ENCODE measurements at places on chromosomes 2 and 18.
A peak's percentile ranks its signal among the peaks of the same experiment; 100 is the strongest.

GRCh38 chr2:14635391-14635871 is 2.9 kb downstream of the LRATD1 start:
- DNase-seq = no peak

GRCh38 chr18:3450799-3451182 is 819 bp downstream of the TGIF1 start:
- DNase-seq = no peak

GRCh38 chr2:162072976-162073887 is 783 bp downstream of the DPP4 start:
- no peak for DNase-seq

- DNase-seq = no peak
These were observed 63.1 kb downstream of the TNS1 start for GRCh38 chr2:217939629-217940245.

GRCh38 chr2:134777593-134777992 is 58.8 kb upstream of the TMEM163 start:
- DNase-seq = no peak

- DNase-seq = no peak
These were observed 1593.5 kb upstream of the ACVR2A start for GRCh38 chr2:146251328-146251727.

- no peak for DNase-seq
These were observed 864 bp upstream of the MYL12A start for GRCh38 chr18:3246635-3247239.

GRCh38 chr2:95551055-95551568 is 40.7 kb upstream of the TRIM43 start:
- no peak for DNase-seq

DNA sequence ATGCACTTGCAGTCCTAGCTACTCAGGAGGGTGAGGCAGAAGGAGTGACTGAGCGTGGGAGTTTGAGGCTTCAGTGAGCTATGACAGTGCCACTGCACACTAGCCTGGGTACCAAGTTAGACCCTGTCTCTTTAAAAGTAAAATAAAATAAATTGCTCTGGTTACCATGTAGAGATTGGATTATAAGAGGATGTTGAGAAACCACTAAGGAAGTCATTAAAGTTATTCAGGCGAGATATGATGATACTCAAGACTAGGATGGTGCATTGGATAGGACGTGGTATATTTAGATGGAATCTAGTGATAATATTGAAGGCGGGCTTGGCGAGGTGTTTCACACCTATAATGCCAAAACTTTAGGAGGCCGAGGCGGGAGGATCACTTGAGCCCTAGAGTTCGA is 50.6 kb downstream of the BMPR2 start:
- no peak for DNase-seq

- no peak for DNase-seq
These were observed 14.5 kb upstream of the DSC3 start for GRCh38 chr18:31057051-31057450.

DNA sequence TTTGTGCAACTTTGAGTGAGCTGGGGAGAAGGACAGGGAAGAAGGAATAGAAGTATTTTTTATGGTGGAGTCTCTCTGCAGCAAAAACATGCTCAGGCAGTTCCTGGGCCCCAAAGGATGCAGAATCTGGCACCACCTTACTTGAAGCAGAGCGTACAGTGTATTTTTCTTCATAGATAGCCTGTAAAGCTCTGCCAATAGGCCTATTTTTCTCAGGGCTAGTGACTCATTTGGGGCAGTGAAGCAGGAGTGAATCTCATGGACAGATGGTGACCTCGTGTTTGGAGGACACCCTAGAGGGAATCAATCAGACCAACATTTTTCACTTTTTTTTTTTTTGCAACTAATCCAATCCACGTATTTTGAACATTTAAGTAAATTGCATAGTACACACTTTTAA is 268.1 kb upstream of the CXCR4 start:
- no peak for DNase-seq

DNA sequence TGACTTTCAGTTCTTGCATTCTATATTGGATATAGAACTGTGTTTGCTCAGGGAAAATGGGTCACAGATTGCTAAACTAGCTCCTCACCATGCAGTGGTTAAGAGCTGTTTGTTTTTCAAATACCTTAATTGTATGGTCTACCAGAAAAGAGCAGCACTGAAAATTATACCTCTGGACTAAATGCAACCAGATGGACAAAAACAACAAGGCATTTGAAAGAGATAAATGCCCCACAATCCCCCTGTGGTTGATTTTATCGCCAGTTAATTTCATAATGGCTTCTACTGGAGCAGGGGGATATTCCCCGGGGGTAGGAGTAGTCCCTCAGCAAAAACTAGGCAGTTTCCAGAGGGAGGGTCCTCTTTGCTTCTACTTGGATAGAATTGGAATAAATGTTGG is 267.9 kb upstream of the TNP1 start:
- no peak for DNase-seq

GRCh38 chr18:50428531-50429206 is 53.8 kb downstream of the SKA1 start:
- no peak for DNase-seq

GRCh38 chr2:217935901-217936684 is 66.7 kb downstream of the TNS1 start:
- no peak for DNase-seq

GRCh38 chr18:3914833-3915610 is 465.1 kb downstream of the TGIF1 start:
- DNase-seq = no peak

DNA sequence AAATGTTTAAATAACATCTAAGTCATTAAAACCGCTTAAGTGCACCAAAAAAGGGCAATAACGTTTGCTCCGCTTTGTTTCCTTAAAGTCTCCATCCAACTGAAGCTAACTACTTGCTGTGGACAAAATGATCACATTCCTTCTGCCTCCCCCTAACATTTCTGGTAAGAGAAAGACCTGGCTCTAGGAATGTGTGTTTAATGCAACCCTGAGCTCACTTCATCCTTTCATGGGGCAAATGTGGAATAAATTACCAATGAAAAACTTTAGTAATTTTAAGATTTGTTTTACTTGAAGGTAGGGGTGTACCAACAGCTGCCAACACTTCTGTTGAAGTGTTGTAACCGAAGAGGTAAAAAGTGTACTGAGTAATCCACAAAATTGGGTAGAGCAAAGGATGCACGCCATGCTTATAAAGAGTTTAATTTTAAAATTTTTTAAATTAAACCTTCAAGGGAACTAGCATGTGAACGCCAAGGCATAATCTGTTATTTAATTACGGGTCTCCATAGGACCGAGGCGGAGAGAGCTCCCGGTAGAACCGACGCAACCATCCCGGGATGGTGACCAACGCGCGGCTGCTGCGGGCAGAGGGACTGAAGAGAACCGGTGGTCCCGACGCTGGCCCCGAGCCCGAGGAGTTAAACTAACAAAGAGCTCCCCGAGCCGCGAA is 1.1 kb downstream of the HNRNPLL start:
- DNase-seq = no peak

- no peak for DNase-seq
These were observed 11.9 kb upstream of the PID1 start for GRCh38 chr2:229282758-229283546.

- DNase-seq = no peak
These were observed 83.8 kb upstream of the REG3G start for GRCh38 chr2:78941751-78942150.

DNA sequence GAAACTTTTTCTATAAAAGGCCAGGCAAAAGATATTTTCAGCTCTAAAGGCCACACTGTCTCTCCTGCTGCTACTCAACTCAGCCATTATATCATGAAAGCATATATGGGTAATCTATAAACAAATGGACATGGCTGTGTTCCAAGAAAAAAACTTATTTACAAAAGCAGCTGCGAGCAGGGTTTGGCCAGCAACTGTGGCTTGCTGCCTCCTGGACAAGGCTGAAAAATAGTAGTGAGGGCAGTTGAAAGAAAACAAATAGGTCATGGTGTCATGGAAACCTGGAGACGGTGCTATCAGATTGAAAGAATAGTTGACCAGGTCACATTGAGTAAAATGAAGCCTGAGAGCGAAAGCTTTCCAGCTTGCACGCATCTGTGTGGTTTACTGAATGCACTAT is 89.2 kb upstream of the LRATD1 start:
- no peak for DNase-seq

- DNase-seq = no peak
These were observed 149.7 kb downstream of the UPP2 start for GRCh38 chr2:158251356-158251755.

DNA sequence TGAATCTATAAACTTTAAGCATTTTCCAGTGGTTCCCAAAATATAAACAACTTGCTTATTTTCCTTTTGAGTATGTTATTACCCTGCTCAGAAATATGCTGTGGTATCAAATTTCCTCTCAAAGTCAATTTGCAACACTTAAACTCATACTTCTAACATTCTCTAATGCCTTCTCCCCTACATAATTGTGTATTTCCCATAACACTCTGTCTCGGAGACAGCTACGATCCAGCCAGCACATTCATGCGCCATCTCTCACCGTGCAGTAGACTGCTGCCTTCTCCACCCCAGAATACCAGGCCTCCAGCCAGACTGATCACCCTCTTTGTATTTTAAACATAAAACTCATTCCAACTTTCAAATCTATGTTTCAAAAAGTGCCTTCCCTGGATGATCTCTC is 41.8 kb downstream of the TIMM21 start:
- no peak for DNase-seq

GRCh38 chr2:152483276-152484063 is 148.5 kb downstream of the FMNL2 start:
- no peak for DNase-seq

- DNase-seq = no peak
These were observed 491.4 kb upstream of the CRIM1 start for GRCh38 chr2:35864141-35864540.

DNA sequence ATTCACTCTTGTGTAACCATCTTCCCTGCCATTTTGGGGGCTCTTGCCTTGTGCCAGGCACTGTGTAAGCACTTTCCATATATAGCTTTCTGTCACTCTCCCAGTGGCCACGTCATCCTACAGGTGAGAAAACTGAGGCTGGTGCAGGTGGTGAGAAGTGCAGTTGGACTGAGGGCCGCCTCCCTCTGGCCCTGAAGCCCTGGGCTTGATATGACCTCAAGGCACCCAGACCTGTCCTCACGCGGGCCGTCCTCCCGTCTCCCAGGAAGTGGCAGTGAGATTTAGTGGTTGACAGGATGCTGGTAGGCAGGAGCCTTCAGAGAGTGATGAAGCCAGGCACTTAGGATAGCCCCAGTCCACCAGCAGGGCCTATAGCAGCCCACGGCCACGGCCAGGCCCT is 30.5 kb downstream of the MAL start:
- no peak for DNase-seq

GRCh38 chr2:37300146-37300545 is 24.5 kb downstream of the PRKD3 start:
- no peak for DNase-seq

DNA sequence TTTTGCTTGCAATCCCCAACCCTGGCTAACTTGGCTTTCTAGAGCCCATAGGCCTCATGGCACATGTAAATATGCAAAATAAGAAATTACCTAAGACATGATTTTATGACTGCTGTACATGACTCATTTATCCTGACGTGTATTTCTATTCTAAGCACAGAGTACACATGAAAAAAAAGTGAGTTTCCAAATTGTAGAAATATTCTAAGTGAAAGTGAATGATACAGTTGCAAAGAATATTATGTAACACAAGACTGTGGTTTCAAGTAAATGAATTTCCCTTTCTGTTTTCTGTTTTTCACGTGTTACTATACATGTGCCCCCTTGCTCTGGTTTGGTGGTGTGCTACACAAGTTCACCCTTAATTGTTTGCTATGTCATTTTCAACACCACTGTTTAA is 162.4 kb downstream of the LRP1B start:
- DNase-seq = no peak

- no peak for DNase-seq
These were observed 370.9 kb upstream of the ZEB2 start for GRCh38 chr2:144890828-144891227.

GRCh38 chr2:205408696-205409095 is 273.6 kb upstream of the NRP2 start:
- no peak for DNase-seq

DNA sequence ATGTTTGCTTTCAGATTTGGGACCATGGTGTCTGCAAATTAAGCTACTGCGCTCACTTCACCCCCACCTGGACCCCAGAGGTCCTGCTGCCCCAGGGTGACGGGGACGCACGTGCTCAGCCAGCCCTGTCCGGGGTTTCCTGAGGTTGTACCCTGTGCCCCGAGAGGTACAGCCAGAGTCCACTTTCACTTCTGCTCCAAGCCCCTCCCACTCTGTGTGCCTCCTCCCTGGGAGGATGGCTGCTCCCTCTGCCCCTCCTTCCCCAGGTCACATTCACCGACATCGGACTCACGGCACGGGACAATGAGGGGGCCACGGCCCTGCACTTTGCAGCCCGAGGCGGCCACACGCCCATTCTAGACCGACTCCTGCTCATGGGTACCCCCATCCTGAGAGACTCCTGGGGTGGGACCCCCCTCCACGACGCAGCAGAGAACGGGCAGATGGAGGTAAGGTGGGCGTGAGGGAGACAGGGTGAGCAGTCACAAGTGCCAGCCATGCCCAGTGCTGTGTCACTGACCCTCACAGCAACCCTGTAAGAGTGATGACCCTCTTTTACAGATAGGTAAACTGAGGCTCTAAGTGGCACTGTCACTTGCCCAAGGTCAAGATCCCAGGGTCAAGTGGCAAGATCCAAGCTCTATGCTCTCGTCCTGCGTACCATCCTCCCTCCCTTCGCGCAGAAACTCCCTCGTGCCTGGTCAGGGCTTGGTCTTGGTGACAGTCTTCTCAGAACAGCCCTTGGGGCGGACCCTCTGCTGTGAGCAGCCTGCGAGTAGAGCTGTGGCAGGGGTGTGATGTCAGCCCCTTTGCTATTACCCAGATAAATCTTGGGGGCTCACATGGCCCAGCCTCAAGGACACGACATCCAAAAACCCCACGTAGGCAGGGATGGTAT is 7.6 kb downstream of the ESPNL start:
- DNase-seq = peak; percentile 81

- no peak for DNase-seq
These were observed 11.6 kb upstream of the ZNF512 start for GRCh38 chr2:27571197-27571596.

- DNase-seq = no peak
These were observed 91.5 kb upstream of the NRP2 start for GRCh38 chr2:205590759-205591158.

GRCh38 chr2:186879312-186879711 is 30.3 kb upstream of the ZSWIM2 start:
- no peak for DNase-seq

- no peak for DNase-seq
These were observed 71.1 kb upstream of the DSC1 start for GRCh38 chr18:31233621-31234275.

DNA sequence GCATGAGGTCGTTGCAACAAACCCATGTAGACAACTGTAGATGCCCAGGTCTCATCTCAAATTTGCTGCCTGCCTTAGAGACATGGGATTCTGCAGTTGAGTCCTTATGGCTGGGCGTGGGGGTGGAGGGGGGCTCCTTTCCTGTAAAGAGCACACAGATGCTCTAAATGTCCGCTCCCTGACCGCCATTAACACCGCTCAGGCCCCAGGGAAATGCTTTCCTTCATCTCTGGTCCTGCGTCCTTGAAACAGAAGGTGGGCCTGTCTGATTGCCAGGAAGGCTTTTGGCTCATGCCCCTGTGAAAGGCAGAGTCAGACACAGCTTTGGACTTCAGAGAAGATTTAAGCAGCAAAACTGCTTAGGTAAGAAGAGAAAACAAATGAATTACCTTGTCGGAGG is 25.7 kb downstream of the GPR39 start:
- no peak for DNase-seq

All from GM12892 (cell line).